Thoracic aorta (tissue), 2 donors: ENCODE measurements at places on chromosomes 7 and 10.

DNA sequence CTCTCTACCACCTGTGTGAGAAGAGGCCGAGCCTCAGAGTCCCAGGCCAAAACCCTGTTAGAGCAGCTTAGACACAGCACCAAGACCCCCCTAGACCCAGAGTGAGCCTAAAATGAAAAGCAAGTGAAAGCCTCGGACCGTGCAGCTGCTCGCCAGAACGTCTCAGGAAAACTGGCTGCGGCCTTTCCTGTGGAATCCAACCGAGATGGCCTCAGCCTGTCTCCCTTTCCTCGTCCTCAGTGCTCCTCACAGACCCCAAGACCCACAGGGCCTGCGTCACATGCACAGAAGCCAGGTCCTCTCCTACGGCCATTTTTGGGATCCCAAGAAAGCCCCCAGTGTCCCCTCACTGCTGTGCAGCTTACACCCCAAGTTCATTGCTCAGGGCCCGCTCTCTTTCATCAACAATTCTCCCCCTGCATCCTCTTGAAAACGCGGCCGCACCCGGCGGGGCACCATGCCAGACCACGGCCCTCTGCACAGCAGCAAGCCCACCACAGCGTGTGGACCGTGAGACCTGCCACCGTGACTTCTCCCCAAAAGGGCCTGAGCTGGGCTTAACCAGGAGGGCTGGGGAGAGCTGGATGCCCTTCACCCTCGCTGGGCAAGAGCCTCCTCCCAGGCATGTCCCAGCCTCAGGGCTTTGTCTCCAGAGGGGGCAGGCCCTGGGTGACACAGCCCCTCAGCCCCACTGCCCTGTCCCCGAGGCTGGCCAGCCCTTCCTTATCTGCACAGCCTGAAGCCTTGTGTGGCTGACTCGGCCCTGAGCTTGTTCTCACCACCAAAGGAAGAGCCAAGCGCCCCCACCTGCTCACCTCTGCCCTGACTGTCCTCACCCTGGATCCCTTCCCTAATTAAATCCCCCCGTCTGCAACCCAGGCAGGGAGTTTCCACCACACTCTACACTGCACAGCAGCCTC, 142.9 kb downstream of the PTPRN2 start:
- DNase-seq, result no peak

GRCh38 chr10:67779465-67780203, 58.4 kb downstream of the DNAJC12 start:
- DNase-seq, result peak; percentile 24

GRCh38 chr7:46741938-46742540, 821.0 kb upstream of the IGFBP3 start:
- DNase-seq, result no peak

DNA sequence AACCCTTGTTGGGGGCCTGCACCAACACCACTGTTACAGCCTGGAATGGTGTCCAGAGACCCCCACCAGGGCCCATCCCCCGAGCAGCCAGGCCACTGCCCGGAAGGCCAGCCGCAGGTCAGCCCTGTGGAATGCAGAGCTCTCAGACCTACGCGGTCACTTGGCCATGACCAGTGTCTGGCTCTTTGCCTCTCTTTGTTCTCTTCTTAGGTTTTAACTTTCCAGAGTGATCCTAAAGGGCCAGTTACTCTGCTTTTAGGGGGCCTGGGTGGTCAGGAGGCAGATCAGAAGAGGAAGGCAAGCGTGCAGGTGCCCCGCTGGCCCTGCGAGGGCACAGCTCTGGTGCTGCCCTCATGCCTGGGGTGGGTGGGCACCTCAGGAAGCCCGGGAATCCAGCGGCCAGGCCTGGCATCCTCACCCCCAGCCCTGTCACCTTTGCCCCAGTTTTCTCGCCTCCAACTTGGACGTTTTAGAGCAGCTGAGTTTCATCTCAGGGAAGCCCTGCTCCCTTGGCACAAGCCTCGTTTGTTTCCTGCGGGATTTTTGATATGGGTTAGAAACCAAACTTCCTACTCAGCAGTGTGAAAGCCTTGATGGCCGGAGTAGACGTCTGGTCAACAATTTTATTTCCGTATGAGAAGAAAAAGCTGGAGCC, 62.5 kb upstream of the CHST15 start:
- DNase-seq, result no peak

- no peak for DNase-seq
Measured at GRCh38 chr10:110056822-110057221, 49.0 kb downstream of the ADD3 start.

GRCh38 chr7:114148779-114149178, 230.0 kb upstream of the PPP1R3A start:
- DNase-seq, result no peak

DNA sequence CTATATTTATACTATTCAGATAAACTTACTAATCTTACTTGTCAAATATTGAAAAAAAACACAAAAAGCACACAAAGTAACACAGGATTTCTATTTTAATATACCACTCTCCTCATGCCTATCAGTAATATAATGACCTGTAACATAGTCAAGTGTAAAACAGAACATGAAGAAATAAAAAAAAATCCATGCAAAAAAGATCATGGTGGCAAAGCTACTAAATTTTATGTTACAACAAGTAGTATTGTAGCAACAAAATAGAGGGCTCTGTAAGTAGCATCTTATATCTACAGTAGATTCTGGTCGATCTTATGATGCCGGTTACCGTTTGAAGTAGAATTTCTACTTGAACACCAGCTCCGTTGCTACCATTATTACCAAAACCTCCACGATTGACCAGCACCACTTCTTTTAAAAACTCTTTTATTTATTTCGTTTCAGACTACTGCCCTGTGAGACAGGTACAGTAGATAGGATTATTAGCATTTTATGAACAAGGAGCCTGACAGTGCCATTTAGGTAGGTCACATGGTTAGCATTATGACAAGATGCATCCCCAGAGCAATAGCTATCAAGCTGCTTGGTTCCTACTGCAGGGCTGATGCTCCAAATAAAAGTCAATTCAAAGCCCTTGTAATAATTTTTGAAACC, 2.1 kb downstream of the CPED1 start:
- no peak for DNase-seq

DNA sequence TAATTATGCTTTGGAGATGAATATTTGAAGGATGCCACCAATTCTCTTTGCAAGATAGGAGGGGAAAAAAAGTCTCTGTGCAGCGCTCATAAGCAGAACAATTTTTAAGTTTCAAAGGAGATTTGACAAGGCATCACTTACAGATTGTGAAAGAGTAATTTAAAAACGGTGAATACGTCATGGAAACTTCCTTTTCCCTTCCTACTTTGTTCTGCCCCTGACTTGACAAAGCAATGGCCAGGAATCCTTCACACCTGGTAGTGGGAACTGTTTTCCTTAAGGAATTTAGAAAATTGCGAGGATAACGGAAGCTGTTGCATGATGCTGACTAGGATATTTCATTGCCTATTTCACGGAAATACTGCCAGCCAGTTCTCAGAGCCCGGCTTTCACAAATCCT, 16.7 kb downstream of the FAM107B start:
- DNase-seq, result no peak

DNA sequence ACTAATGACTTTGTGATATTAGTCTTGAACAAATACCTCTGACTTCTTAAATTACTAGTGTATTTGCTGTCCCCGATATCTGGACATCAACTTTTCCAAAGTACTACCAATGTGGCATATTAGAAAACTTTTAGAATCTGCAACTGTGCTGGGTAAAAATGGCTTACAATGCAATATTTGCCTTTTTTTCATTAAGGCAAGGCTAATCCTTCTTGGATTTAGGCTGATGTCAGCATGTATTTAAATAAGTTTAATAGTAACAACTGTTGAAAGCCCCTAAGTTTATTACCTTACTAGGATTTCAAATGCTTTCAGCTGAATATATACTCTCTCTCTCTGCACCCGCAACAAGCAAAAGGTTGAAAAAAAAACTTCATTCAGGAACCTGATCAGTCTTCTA, 1232.3 kb downstream of the REEP3 start:
- DNase-seq, result no peak

DNA sequence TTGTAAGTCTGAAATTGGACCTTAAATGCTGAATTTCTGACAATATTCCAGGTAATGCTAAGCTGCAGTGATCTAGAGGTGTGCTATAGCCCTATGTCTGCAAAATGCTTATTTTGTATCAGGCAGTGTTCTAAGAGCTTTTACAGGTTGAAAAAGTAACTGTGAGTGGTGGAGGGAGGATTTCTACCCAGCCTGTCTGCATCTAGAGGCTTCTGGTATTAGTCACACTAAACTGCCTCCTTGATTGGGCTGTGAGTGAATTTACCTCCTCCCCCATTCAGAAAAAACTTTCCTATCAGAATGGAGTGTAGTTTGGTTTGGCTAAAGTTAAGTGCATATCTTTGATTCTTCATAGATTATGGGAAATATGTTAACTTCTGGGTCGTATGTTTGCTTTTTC, 56.8 kb downstream of the BBS9 start:
- no peak for DNase-seq
